ENCODE measurements at places on chromosomes 2 and 18.

- DNase-seq = no peak
Measured at GRCh38 chr2:143146815-143147530, 17.8 kb downstream of the ARHGAP15 start.

GRCh38 chr18:63132819-63133200 is 186.8 kb downstream of the BCL2 start:
- DNase-seq = no peak

DNA sequence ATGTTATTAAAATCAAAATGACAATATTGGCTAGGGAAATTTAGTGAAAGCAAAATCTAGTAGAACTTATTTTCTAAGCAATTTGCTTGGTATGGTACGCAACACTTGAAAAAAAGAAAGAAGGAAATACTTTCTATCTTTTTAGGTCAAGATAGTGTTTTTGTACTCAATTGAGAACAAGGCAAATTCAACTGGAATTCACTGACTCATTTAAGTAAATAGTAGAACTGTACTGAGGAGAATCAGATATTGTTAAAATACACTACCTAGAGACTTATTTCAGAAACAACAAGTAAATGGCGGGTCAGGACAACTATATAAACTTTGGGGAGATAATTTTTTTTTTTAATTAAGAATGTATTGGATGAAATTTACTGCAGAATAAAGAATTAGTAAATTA is 18.9 kb downstream of the ZRANB3 start:
- no peak for DNase-seq

DNA sequence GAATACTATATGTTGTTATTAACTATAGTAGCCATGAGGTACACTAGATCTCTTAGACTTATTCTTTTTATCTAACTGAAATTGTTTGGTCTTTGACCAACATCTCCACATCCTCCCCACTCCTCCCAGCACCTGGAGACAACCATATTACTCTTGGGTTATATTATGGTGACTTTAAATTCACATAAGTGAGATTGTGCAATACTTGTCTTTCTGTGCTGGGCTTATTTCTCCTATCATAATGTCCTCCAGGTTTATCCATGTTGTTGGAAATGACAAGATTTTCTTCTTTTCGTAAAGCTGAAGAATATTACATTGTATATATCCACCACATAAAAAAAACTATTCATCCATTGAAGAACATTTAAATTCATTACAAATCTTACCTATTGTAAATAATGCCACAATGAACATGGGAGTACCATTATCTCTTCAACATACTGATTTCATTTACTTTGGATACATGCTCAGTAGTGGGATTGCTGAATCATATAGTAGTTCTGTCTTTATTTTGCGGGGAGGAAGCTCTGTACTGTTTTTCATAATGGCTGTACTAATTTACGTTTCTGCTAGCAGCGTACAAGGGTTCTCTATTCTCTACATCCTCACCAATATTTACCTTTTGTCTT is 159.2 kb upstream of the SCN7A start:
- DNase-seq = no peak

GRCh38 chr2:147428120-147428747 is 416.6 kb upstream of the ACVR2A start:
- no peak for DNase-seq
